Placental pericyte (primary cell): ENCODE measurements at places on chromosomes 3 and 15. TPM values are rescaled to one million over a fixed set of nuclear protein-coding genes. Genes with fewer than 3 reads are reported as not detected.

Gene SRGAP3
- 0.43 and 6.1 TPM in 2 replicates for total RNA-seq

Gene MEX3B
- 2.4 and 9.6 TPM in 2 replicates for total RNA-seq

Gene PARP14
- 54.8 and 56.2 TPM in 2 replicates for total RNA-seq

Gene DIPK2A
- total RNA-seq = 26.8 and 38.5 TPM in 2 replicates

Gene OR5K2
- total RNA-seq = not detected in 2 replicates

Gene ZKSCAN7
- total RNA-seq = 4.6 and 5.0 TPM in 2 replicates

Gene TUSC7
- total RNA-seq = not detected in 2 replicates

Gene LMAN1L
- under 0.01 TPM in 1 of 2 replicates, not detected in the other for total RNA-seq

Gene DAZL
- 0.14 TPM in 1 of 2 replicates, not detected in the other for total RNA-seq

Gene CCDC33
- total RNA-seq = 0.88 and 4.0 TPM in 2 replicates

Gene MKRN2OS
- total RNA-seq = not detected in 2 replicates

Gene MAP1A
- total RNA-seq = 39.2 and 102 TPM in 2 replicates

Gene GOLGA8Q
- 0.29 and 1.1 TPM in 2 replicates for total RNA-seq

Gene LSAMP
- total RNA-seq = under 0.01 TPM in 2 replicates

Gene EPHB1
- total RNA-seq = 0.88 and 1.0 TPM in 2 replicates

Gene STARD5
- total RNA-seq = 5.6 and 24.3 TPM in 2 replicates

Gene SCAANT1
- total RNA-seq = not detected in 2 replicates

Gene RYR3
- under 0.01 TPM in 1 of 2 replicates, not detected in the other for total RNA-seq

Gene CPLX3
- total RNA-seq = not detected in 2 replicates

Gene ROPN1
- not detected in 2 replicates for total RNA-seq

Gene TUSC2
- 24.5 and 28.3 TPM in 2 replicates for total RNA-seq

Gene CLDN1
- 16.6 and 161 TPM in 2 replicates for total RNA-seq

Gene CELSR3
- 1.1 and 2.4 TPM in 2 replicates for total RNA-seq

Gene FANCD2OS
- total RNA-seq = not detected in 2 replicates
